ENCODE measurements at places on chromosomes 11 and 22.
A peak's percentile ranks its signal among the peaks of the same experiment; 100 is the strongest.

- peaks cover 26% of the 10 kb centered on the region for H3K27me3 ChIP-seq
- no peak overlapping the region for H3K4me3 ChIP-seq
- DNase-seq = no peak
Measured at GRCh38 chr22:42696331-42696967, 24.2 kb downstream of the A4GALT start.

GRCh38 chr22:26939466-26939865 lies 282.1 kb downstream of the MIAT start:
- H3K27me3 ChIP-seq = peaks cover 44% of the 10 kb centered on the region
- no peak for DNase-seq
- H3K27ac ChIP-seq = no peak overlapping the region
- no peak overlapping the region for H3K4me3 ChIP-seq
- H3K36me3 ChIP-seq = no peaks in the 10 kb centered on the region
- no peaks in the 10 kb centered on the region for H3K4me1 ChIP-seq

GRCh38 chr11:99509863-99510262 lies 489.1 kb downstream of the CNTN5 start:
- H3K4me3 ChIP-seq = no peak overlapping the region
- H3K36me3 ChIP-seq = no peaks in the 10 kb centered on the region
- H3K27me3 ChIP-seq = no peaks in the 10 kb centered on the region
- H3K4me1 ChIP-seq = no peaks in the 10 kb centered on the region
- no peak for DNase-seq

DNA sequence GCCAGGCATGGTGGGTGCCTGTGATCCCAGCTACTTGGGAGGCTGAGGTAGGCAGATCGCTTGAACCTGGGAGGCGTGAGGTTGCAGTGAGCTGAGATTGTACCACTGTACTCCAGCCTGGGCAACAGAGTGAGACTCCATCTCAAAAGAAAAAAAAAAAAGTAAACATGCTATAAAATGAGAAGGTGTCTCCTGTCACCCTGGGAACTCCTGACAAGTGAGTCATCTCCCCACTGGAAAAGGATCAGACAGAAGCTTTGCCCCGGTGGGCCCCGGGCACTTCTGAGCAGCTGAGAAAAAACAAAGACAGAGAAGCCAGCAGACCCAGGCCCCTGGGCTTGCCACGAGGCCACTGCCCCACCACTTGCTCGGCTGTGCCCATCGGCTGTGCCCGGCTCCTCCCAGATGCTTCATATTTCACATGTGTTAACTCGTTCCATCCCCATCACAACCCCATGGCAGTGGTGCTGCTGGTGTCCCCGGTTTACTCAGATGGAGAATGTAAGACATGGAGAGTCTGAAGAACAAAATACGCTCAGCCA lies 22.3 kb downstream of the TTLL1 start:
- no peak overlapping the region for H3K27ac ChIP-seq
- H3K4me3 ChIP-seq = no peak overlapping the region
- no peaks in the 10 kb centered on the region for H3K4me1 ChIP-seq
- no peak for DNase-seq

GRCh38 chr22:37129866-37130441 lies 19.8 kb downstream of the IL2RB start:
- no peak for DNase-seq
- no peak overlapping the region for H3K4me3 ChIP-seq
- H3K27ac ChIP-seq = peak overlapping the region; percentile 30
- H3K4me1 ChIP-seq = peaks cover 35% of the 10 kb centered on the region

GRCh38 chr11:102914238-102915043 lies 39.7 kb upstream of the MMP12 start:
- H3K4me1 ChIP-seq = no peaks in the 10 kb centered on the region
- H3K27me3 ChIP-seq = no peaks in the 10 kb centered on the region
- H3K27ac ChIP-seq = no peak overlapping the region
- peaks cover 3% of the 10 kb centered on the region for H3K36me3 ChIP-seq

DNA sequence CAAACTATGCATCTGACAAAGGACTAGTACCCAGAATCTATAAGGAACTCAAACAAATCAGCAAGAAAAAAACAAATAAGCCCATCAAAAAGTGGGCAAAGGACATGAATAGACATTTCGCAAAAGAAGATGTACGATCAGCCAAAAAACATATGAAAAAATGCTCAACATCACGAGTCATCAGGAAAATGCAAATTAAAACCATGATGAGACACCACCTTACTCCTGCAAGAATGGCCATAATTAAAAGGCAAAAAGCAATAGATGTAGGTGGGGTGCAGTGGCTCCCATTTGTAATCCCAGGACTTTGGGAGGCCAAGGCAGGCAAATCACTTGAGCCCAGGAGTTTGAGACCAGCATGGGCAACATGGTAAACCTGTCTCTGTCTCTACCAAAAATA lies 10.4 kb upstream of the OR10V1 start:
- peaks cover 29% of the 10 kb centered on the region for H3K27me3 ChIP-seq
- H3K36me3 ChIP-seq = no peaks in the 10 kb centered on the region
- H3K4me3 ChIP-seq = no peak overlapping the region
- H3K27ac ChIP-seq = no peak overlapping the region

GRCh38 chr11:71481101-71481960 lies 28.3 kb downstream of the NADSYN1 start:
- no peaks in the 10 kb centered on the region for H3K27me3 ChIP-seq
- no peak overlapping the region for H3K4me3 ChIP-seq
- H3K36me3 ChIP-seq = peaks cover 45% of the 10 kb centered on the region
- DNase-seq = no peak
- H3K27ac ChIP-seq = no peak overlapping the region

- H3K36me3 ChIP-seq = peaks cover 27% of the 10 kb centered on the region
- no peaks in the 10 kb centered on the region for H3K27me3 ChIP-seq
- no peak for DNase-seq
- H3K4me1 ChIP-seq = peaks cover 36% of the 10 kb centered on the region
Measured at GRCh38 chr11:44593251-44593650, 27.8 kb downstream of the CD82 start.

- no peaks in the 10 kb centered on the region for H3K4me1 ChIP-seq
- H3K27ac ChIP-seq = no peak overlapping the region
- no peak for DNase-seq
- H3K27me3 ChIP-seq = no peaks in the 10 kb centered on the region
- H3K36me3 ChIP-seq = no peaks in the 10 kb centered on the region
Measured at GRCh38 chr22:34886391-34886790, 179.6 kb upstream of the ISX start.

GRCh38 chr11:103624708-103625623 lies 411.5 kb upstream of the DDI1 start:
- peaks cover 4% of the 10 kb centered on the region for H3K27me3 ChIP-seq
- no peaks in the 10 kb centered on the region for H3K4me1 ChIP-seq
- DNase-seq = no peak
- no peak overlapping the region for H3K27ac ChIP-seq

GRCh38 chr11:131809203-131809918 lies 438.9 kb downstream of the NTM start:
- H3K4me3 ChIP-seq = no peak overlapping the region
- DNase-seq = no peak
- no peaks in the 10 kb centered on the region for H3K36me3 ChIP-seq
- no peaks in the 10 kb centered on the region for H3K27me3 ChIP-seq
- H3K27ac ChIP-seq = no peak overlapping the region

GRCh38 chr11:100719809-100720221 lies 32.7 kb downstream of the ARHGAP42 start:
- no peaks in the 10 kb centered on the region for H3K27me3 ChIP-seq
- H3K36me3 ChIP-seq = no peaks in the 10 kb centered on the region
- no peaks in the 10 kb centered on the region for H3K4me1 ChIP-seq

- no peak for DNase-seq
- H3K36me3 ChIP-seq = no peaks in the 10 kb centered on the region
- H3K27me3 ChIP-seq = peaks cover 4% of the 10 kb centered on the region
- no peak overlapping the region for H3K27ac ChIP-seq
- no peaks in the 10 kb centered on the region for H3K4me1 ChIP-seq
Measured at GRCh38 chr11:8768625-8769333, 86.2 kb downstream of the RPL27A start.

DNA sequence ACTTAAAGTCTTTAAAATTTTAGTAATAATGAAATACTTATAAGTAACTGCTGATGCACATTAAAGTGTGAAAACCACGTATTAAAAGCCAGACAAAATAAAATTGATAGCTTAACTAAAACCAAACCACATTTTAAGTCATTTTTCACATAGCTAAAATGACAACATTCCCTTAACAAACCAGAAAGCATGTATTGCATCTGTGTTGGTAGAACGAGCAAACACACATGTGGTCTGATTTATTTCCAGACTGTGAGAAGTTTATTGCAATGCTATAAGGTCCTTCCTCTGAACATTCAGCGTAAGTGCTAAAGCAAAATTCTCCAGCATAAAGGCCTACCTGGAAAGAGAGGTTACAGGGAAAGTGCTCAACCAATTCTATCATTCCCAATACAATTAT lies 57.8 kb downstream of the ARHGAP20 start:
- no peaks in the 10 kb centered on the region for H3K4me1 ChIP-seq
- no peak overlapping the region for H3K27ac ChIP-seq
- H3K36me3 ChIP-seq = no peaks in the 10 kb centered on the region
- no peak for DNase-seq
- peaks cover 41% of the 10 kb centered on the region for H3K27me3 ChIP-seq
- H3K4me3 ChIP-seq = no peak overlapping the region

DNA sequence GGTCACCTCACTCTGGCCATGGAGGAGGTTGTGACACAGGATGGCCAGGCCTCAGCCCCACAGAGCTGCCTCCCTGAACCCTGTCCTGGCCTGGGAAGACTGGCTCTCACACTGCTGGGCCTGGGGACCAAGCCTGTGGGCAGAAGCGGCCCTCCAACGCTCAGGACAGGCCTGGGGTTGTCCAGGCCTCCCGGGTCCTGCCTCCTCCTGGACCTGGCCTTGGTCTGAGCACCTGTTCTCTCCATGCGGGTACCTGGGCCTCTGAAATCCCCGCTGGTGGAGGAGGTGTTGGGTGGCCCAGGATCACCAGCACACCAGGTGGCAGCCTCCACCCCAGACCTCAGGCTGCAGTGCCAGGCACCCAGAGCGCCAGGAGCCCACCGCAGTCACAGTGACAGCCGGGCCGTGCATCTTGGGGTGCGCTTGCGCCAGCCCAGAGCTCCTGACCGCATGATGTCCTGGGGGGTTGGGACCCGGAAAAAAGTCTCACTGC lies 16.1 kb upstream of the PIM3 start:
- peaks cover 4% of the 10 kb centered on the region for H3K36me3 ChIP-seq
- peaks cover 5% of the 10 kb centered on the region for H3K4me1 ChIP-seq
- H3K27me3 ChIP-seq = no peaks in the 10 kb centered on the region
- no peak overlapping the region for H3K4me3 ChIP-seq

GRCh38 chr11:662689-663274 lies 25.7 kb downstream of the DRD4 start:
- no peak overlapping the region for H3K27ac ChIP-seq
- peaks cover 16% of the 10 kb centered on the region for H3K36me3 ChIP-seq
- DNase-seq = no peak
- no peaks in the 10 kb centered on the region for H3K27me3 ChIP-seq
- peaks cover 3% of the 10 kb centered on the region for H3K4me1 ChIP-seq
- no peak overlapping the region for H3K4me3 ChIP-seq

GRCh38 chr11:67635231-67635521 lies 4.4 kb downstream of the TBX10 start:
- peaks cover 3% of the 10 kb centered on the region for H3K36me3 ChIP-seq
- H3K27me3 ChIP-seq = no peaks in the 10 kb centered on the region
- peaks cover 7% of the 10 kb centered on the region for H3K4me1 ChIP-seq
- no peak for DNase-seq
- no peak overlapping the region for H3K4me3 ChIP-seq
- no peak overlapping the region for H3K27ac ChIP-seq

DNA sequence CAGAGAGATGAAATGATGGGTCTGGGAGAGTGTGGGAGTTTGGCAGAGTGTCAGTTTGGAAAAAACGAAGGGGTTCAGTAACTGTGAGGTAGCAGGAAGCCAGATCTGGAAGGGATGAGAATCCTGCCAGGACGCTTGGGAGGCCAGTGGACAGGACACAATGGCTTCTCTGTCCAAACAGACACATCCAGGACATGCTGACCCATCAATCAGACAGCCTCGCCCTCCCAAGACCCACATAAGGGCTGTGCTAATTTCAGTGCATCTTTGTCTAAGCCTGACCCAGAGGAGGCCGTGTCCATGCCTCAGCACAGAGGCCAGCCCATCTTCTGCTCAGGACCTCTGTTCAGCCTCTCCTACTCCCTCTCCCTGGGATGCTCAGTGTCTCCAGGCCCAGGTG lies 576.5 kb upstream of the B3GAT1 start:
- no peak overlapping the region for H3K4me3 ChIP-seq
- no peaks in the 10 kb centered on the region for H3K36me3 ChIP-seq
- DNase-seq = no peak
- H3K27me3 ChIP-seq = peaks cover 59% of the 10 kb centered on the region

DNA sequence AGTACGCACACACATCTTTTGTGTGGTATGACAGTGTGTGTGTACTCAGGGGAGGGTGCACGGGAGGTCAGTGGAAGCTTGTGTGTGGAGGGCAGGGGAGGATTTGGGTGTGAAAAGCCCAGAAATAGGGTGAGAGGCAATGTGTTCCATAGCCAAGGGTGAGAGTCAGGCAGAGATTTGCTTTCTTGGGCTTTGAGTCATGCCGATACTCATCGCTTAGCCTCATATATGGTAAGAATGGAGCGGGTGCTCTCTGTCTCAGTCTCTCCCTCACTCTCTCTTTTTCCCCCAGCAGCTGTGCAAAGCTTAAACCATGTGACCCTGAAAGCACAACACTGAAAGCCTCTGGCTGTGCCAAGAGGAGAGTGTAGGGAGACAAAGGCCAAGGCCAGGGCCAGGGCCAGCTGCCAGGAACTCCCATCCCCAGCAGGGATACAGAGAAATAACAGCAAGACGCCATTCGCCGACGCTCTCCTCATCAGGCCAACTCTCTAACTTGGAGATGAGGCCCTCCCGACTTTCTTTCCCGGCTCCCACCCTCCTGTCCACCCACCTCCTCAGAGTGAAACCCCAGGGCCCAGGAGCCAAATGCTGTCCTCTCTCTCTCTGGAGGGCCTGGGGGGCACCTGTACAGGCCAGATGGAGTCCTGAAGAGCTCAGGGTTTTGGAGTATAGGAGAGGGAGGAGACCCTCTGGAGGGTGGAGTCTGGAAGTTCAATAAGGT lies 20.3 kb upstream of the MICAL3 start:
- no peaks in the 10 kb centered on the region for H3K36me3 ChIP-seq
- DNase-seq = no peak
- no peak overlapping the region for H3K27ac ChIP-seq
- H3K4me1 ChIP-seq = no peaks in the 10 kb centered on the region
- no peaks in the 10 kb centered on the region for H3K27me3 ChIP-seq

All from effector memory CD8-positive, alpha-beta T cell (primary cell).